Neuronal stem cell (in vitro differentiated cells): ENCODE measurements at places on chromosomes 6 and 20.
A peak's percentile ranks its signal among the peaks of the same experiment; 100 is the strongest.

DNA sequence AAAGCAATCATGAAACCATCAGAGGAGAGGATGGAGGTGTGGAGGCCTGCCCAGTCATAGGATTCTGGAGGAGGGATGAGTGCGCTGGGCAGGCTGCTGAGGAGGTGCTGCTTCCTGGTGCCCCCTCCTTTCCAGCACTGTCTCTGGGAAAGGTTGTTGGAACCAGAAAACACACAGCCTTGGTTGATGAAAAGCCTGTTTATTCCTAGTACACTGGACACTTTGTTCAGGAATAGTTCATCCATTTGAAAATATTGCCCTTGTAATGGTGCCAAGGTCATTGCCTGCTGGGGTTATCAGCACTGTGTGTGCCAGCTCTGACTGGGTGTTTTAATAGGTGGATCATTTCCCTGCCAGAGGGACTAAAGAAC is 83.7 kb upstream of the ARMC2 start:
- H3K27ac ChIP-seq: no peak overlapping the region
- no peaks in the 10 kb centered on the region for H3K36me3 ChIP-seq
- no peak overlapping the region for H3K4me3 ChIP-seq
- peaks cover 2% of the 10 kb centered on the region for H3K27me3 ChIP-seq
- H3K4me1 ChIP-seq: no peaks in the 10 kb centered on the region

- peak overlapping the region; percentile 23 for H3K27ac ChIP-seq
- H3K36me3 ChIP-seq: no peaks in the 10 kb centered on the region
Measured at GRCh38 chr6:105136431-105137350, 43.1 kb downstream of the POPDC3 start.

DNA sequence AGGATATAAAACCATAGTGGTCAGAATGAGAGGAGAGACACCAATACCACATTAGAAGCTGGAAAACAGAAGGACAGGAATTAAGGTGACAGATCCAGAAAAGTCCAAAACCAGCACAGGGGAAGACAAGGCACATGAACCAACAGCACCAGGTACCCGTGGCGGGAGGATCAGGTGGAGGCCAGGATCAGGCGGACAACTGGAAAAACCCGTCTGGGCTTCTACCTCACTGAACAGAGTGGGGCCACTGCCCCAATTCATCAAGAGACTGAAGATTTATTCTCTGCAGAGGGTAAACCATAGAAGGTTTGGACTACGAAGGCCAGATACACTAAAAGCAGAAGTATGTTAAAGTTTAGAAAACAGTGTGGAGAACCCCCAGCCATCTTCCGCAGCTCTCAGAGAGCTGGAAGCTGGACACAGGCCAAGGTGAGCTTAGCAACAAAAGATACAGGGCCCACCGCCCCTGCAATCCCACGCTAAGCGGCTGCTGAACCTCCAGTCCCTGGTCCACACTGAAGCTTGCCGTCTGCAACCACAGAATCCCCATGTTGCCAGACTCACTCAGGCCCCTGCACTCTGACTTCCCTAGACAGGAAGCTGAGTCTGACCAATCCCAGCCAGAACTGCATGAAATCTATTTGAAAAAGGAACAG is 29.9 kb downstream of the ABHD12 start:
- DNase-seq: no peak
- no peaks in the 10 kb centered on the region for H3K36me3 ChIP-seq
- H3K4me1 ChIP-seq: peaks cover 3% of the 10 kb centered on the region
- no peaks in the 10 kb centered on the region for H3K27me3 ChIP-seq
- H3K27ac ChIP-seq: no peak overlapping the region
- H3K4me3 ChIP-seq: no peak overlapping the region

DNA sequence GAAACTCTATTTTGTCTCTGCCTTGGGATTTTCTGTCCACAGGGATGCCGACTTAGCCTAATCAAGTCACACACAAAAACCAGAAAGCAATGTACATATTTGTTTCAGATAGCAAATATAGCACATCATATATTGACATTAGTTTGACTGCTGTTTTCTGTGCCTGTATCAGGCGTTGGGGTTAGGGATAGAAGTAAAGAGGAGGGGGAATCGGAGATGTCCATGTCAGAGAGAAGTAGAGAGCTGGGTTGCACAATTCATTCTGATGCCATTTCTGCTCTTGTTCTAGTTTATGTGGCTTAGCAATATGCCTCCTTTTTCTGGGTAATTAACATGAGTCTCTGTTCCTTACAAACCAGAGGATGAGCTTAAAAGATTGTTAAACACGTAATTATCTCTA is 14.7 kb upstream of the IPCEF1 start:
- no peak overlapping the region for H3K27ac ChIP-seq
- no peaks in the 10 kb centered on the region for H3K36me3 ChIP-seq
- DNase-seq: no peak
- no peaks in the 10 kb centered on the region for H3K27me3 ChIP-seq

DNA sequence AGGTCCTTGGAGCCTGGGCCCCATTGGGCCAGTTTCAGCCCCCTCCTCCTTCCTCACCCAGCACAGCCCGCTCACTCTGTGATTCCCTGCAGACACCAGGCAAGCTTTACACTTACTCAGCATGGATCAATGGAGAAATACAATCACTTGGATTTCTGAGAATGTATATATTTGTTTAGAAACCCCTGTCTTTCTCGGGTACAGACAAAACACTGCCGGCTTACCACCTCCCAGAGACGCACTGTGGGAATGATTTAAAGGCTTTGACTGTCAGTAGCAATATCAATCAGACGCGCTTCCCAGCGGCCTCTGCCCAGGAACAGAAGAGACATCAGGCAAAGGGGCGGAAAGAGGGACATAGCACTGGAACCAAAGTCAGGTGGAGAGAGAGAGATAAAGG is 186.5 kb downstream of the MAFB start:
- H3K4me1 ChIP-seq: no peaks in the 10 kb centered on the region
- no peak overlapping the region for H3K27ac ChIP-seq
- DNase-seq: peak; percentile 82

DNA sequence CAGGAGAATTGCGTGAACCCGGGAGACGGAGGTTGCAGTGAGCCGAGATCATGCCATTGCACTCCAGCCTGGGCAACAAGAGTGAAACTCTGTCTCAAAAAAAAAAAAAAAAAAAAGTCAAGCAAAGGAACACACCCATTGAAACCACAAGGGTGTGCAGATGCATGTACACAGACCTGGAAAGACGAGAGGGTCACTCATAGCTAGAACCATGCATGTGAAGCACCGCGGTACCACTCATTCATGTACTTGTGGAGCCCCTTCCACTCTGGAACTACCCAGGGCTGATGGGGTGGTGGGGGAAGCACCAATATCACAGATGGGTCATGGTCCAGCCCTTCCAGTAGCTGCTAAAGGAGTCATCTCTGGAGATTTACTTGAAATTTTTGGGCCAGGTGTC is 7.4 kb upstream of the TJAP1 start:
- H3K27me3 ChIP-seq: no peaks in the 10 kb centered on the region
- DNase-seq: no peak
- H3K27ac ChIP-seq: no peak overlapping the region
- H3K36me3 ChIP-seq: no peaks in the 10 kb centered on the region
- H3K4me1 ChIP-seq: peaks cover 9% of the 10 kb centered on the region

- H3K36me3 ChIP-seq: no peaks in the 10 kb centered on the region
- H3K4me1 ChIP-seq: peaks cover 14% of the 10 kb centered on the region
- H3K27ac ChIP-seq: peak overlapping the region; percentile 86
- H3K4me3 ChIP-seq: peak overlapping the region; percentile 94
Measured at GRCh38 chr6:26205625-26206574, 118.7 kb downstream of the HFE start.

DNA sequence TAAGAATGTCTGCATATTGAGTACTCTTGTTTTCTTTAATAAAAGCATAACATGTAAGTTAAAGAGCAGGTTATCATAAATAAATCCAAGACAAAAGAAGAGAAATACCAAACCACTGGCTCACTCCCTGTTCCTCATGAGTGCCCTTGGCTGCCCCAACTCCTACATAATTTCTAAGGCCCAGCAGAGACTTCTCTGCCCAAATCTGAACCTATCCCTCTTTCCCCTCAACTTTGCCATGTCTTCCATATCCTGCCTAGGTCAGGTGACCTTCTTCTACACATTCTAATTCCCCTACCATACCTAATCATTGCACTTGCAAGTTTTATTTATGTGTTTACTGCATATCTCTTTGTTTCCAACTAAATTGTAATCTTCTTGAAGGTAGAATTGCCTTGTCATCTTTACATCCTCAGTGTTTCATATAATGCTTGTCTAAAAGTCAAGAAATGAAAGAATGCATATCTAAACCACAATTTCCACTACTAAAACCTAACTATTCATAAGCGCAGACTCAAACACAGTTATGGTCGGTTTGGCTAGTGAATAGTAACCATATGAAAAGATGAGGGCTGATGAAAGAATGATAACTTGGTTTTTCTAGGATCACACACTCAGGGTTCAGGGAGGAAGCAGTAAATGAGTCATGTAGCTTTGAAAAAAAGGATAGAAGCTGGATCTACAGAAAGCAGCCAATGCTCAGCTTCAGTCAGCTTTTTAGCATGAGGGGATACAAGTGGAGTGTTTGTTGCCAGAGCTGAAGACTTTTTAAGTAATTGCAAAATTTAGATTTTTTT is 53.3 kb upstream of the EYA4 start:
- no peaks in the 10 kb centered on the region for H3K36me3 ChIP-seq
- H3K27ac ChIP-seq: peak overlapping the region; percentile 13
- no peak overlapping the region for H3K4me3 ChIP-seq
- no peak for DNase-seq
- no peaks in the 10 kb centered on the region for H3K27me3 ChIP-seq

GRCh38 chr6:34888874-34889555 is at the start of gene ANKS1A:
Gene ANKS1A (plus strand): TSS chr6:34889255. CDS start chr6:34889403, 148 bp downstream.
- peak within 1 kb of the TSS; percentile 60 for H3K27ac ChIP-seq
- H3K4me1 ChIP-seq: no peaks in the 10 kb centered on the region
- DNase-seq: peak; percentile 74
- H3K4me3 ChIP-seq: peak within 1 kb of the TSS; percentile 95
- no peaks in the 10 kb centered on the region for H3K27me3 ChIP-seq
- H3K36me3 ChIP-seq: peaks cover 16% of the 10 kb centered on the region

- no peak for DNase-seq
- H3K4me3 ChIP-seq: no peak overlapping the region
- peaks cover 13% of the 10 kb centered on the region for H3K27me3 ChIP-seq
Measured at GRCh38 chr6:158831571-158831970, 12.4 kb upstream of the EZR start.

GRCh38 chr20:2794866-2795447 is 5.5 kb downstream of the CPXM1 start:
- peaks cover 61% of the 10 kb centered on the region for H3K36me3 ChIP-seq
- no peaks in the 10 kb centered on the region for H3K27me3 ChIP-seq
- no peak overlapping the region for H3K27ac ChIP-seq
- H3K4me3 ChIP-seq: no peak overlapping the region
- peaks cover 8% of the 10 kb centered on the region for H3K4me1 ChIP-seq
- DNase-seq: no peak

- no peak overlapping the region for H3K4me3 ChIP-seq
- no peaks in the 10 kb centered on the region for H3K36me3 ChIP-seq
- no peak overlapping the region for H3K27ac ChIP-seq
- peaks cover 91% of the 10 kb centered on the region for H3K27me3 ChIP-seq
- no peak for DNase-seq
Measured at GRCh38 chr6:10409233-10409721, 5.6 kb downstream of the TFAP2A start.

GRCh38 chr20:24954151-24954550 is 5.1 kb downstream of the CST7 start:
- H3K4me1 ChIP-seq: peaks cover 2% of the 10 kb centered on the region
- DNase-seq: no peak
- no peaks in the 10 kb centered on the region for H3K27me3 ChIP-seq
- peaks cover 7% of the 10 kb centered on the region for H3K36me3 ChIP-seq
- H3K4me3 ChIP-seq: no peak overlapping the region
- no peak overlapping the region for H3K27ac ChIP-seq

- H3K4me1 ChIP-seq: no peaks in the 10 kb centered on the region
- H3K36me3 ChIP-seq: no peaks in the 10 kb centered on the region
- DNase-seq: no peak
- no peak overlapping the region for H3K4me3 ChIP-seq
- H3K27me3 ChIP-seq: no peaks in the 10 kb centered on the region
- no peak overlapping the region for H3K27ac ChIP-seq
Measured at GRCh38 chr6:90970672-90971071, 383.8 kb upstream of the MAP3K7 start.

GRCh38 chr6:91719414-91719813 is 1132.5 kb upstream of the MAP3K7 start:
- no peaks in the 10 kb centered on the region for H3K36me3 ChIP-seq
- H3K4me3 ChIP-seq: no peak overlapping the region
- H3K27me3 ChIP-seq: no peaks in the 10 kb centered on the region

DNA sequence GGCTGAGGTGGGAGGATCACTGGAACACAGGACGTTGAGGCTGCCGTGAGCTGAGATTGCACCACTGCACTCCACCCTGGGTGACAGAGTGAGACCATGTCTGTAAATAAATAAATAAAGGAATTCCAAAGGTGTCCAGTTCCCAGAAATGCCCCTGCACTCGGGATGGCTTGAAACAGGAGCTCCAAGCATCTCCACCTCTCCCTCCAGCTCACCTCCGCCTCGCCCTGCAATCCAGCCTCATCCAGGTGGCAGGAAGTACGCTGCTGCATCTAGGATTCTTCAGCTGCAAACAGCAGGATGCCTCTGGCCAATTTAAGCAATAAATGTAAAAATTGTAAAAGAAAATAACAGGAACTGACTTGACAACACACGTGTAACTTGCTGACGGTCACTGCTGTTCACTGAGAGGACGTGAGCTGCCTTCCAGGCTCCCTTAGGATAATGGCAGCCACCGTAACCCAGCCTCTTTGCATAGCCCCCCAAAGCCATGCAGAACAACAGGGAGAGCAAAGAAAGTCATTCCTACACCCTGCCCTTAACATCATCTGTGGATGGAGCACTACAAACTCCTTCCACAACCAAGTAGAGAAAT is 11.4 kb upstream of the GRM4 start:
- no peaks in the 10 kb centered on the region for H3K27me3 ChIP-seq
- peaks cover 6% of the 10 kb centered on the region for H3K4me1 ChIP-seq
- no peak overlapping the region for H3K4me3 ChIP-seq
- DNase-seq: no peak

- DNase-seq: no peak
- H3K27me3 ChIP-seq: no peaks in the 10 kb centered on the region
- H3K4me1 ChIP-seq: peaks cover 16% of the 10 kb centered on the region
- H3K36me3 ChIP-seq: no peaks in the 10 kb centered on the region
- no peak overlapping the region for H3K27ac ChIP-seq
Measured at GRCh38 chr20:48025051-48025515, 239.8 kb upstream of the SULF2 start.

- DNase-seq: no peak
- no peak overlapping the region for H3K4me3 ChIP-seq
- no peaks in the 10 kb centered on the region for H3K36me3 ChIP-seq
- no peaks in the 10 kb centered on the region for H3K4me1 ChIP-seq
Measured at GRCh38 chr20:52837378-52837777, 134.8 kb upstream of the TSHZ2 start.

DNA sequence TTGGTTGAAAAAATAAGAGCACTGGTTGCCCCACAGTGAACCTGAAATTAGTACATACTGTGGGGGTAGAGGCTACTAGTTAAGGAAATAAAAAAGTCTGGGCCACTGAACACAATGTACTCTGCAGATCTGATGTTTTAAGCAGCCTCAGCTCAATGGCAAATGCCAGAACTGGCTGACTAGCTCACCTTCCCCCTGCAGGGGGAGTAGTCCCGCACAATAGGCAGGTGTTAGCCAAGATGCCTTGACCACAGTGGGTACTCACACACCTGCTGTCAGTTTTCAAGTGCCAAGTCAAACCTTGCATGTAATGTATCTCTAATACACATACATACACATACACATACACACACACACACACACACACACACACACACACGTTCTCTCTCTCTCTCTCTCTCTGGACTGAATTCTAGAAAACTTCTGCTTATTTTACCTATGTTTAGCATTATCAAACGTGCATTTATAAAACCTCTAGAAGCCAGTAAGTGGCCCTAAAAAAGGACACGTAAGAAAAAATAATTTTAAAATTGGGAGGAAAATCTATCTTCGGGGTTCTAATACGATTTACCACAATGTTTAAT is 36.1 kb downstream of the GMDS start:
- H3K36me3 ChIP-seq: no peaks in the 10 kb centered on the region
- no peaks in the 10 kb centered on the region for H3K4me1 ChIP-seq
- no peak overlapping the region for H3K4me3 ChIP-seq
- no peaks in the 10 kb centered on the region for H3K27me3 ChIP-seq
- no peak overlapping the region for H3K27ac ChIP-seq
- DNase-seq: peak; percentile 23
